ENCODE measurements at places on chromosomes 1 and 21.

DNA sequence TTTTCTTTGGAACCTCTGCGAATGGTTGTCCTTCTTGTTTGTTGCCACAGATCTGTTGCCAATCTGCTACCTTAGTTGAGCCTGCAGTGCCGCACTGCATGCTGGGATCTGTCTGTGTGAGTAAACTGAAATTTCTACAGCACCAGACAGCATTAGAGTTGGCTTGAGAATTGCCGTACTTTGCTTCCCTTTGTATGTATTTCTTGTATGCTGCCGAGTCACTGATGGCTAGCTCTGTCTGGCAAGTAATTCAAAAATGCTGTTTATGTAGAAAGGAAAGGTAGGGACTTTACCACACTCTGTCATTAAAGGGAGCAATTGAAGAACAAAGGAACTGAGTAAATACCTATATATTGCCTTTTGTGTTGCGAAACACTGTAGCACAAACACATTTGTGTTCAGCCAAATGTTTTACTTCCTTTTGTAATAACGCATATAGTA, 857.4 kb downstream of the USP25 start:
- peak; percentile 86 for DNase-seq

DNA sequence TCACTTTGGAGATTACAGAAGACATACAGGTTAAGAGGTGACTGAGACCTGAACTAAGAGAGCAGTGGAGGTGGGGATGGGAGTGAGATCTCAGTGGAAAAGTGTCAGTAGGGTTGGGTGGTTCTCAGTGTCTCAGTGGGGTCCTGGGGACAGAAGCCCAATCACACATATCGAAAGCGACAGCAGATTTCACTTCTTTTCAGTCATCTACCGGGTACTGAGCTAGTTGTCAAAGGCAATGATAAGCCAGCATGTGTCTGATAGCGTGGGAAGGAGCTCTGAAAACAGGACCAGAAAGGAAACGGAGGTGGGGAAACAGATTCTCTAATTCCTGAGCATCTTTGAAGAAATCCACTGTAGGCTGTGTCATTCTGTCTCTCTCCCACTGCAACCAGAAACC, 59.5 kb downstream of the RHOU start:
- DNase-seq: no peak

DNA sequence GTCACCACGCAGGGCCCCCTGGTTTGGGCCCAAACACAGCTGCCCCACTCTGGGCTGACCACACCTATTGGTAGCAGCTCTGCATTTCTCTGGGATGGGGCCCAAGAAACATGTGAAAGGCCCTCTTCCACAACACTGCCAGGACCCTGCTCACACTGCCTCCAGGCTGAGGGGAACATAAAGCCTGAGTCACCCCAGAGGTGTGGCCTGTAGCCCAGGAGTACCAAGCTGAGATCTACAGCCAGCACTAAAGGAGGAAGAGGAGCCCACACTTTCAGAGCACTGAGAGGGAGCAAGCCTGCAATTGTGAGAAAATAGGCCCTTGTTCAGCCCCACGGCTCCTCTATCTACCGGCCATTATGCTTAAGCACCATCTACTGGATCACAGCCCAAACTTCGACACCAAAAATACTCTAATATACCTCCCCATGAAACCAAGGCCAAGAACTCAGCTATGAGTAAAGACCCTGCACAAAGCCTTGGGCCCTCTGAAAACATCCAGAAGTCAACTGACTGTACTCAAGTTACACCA, 14.4 kb upstream of the OR2T10 start:
- no peak for DNase-seq

- peak; percentile 48 for DNase-seq
These were observed at the start of gene SLC6A17 for GRCh38 chr1:110150330-110151174. Gene SLC6A17 (plus strand): TSS chr1:110150494. CDS start chr1:110166930, 16,436 bp downstream.

All from NCI-H2081 (cell line).